ENCODE measurements at places on chromosomes 6 and 20.

GRCh38 chr20:32574296-32575226 lies 10.6 kb downstream of the NOL4L start:
- peak; percentile 82 for DNase-seq

- DNase-seq: peak; percentile 64
Measured at GRCh38 chr6:163309491-163310026, 105.0 kb upstream of the QKI start.

- DNase-seq: peak; percentile 52
Measured at GRCh38 chr6:14676064-14676463, 558.5 kb downstream of the CD83 start.

DNA sequence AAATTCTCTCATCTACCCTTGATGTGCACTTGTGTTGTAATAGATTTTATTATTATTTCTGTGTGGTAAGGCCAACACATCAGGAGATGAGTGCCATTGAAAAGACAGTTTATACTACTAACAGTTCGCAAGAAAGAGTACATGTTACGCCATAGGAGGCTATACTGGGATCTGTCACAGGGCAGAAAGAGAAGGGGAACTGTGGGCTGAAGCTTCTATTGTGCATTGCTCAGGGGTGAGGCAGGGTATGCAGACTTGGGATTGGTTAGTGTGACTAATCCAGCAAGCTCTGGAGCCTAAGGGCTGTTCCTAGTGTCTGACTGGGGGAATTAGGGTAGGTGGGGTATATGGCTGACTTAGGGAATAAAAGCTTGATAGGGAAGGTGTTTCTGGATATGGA lies 50.9 kb downstream of the GPR63 start:
- no peak for DNase-seq

DNA sequence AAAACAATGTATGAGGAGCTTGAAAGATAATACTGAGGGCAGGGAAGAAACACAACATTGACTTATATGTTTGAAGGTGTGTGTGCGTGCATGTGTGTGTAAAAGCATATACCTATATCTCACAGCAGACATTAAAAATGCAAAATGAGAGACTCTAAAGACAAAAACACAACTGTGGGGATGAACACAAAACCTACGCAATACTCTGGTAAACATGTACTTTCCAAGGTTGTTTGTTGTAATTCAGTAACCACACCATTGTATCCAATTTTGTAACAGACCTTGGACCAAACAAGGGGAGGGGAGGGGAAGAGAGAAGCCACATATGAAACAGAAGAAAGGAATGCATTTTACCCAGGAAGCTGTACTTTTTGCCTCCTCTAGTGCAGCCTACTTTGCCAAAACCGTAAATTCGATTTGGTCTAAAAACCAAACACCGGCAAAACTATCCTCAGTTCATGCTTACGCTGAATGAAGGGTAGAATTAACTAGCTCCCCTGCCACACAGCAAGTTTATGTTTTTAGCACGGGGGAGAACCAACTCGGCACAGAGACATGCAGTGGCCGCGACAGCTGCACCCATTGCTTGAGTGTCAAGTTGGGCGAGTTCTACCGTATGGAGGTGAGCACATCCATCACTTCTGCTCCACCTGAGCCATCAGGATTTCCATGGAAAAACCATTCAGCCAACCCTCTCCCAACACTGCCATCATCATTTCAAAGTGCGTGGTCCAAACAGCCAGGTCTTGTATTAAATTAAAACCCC lies 50.0 kb downstream of the CNKSR3 start:
- DNase-seq: peak; percentile 60

- DNase-seq: peak; percentile 65
Measured at GRCh38 chr6:129853996-129854711, 7.0 kb downstream of the TMEM244 start.

- no peak for DNase-seq
Measured at GRCh38 chr6:56235245-56235644, 12.1 kb downstream of the COL21A1 start.

- DNase-seq: no peak
Measured at GRCh38 chr6:42864602-42865001, 14.8 kb upstream of the RPL7L1 start.
